ENCODE measurements at places on chromosomes 12 and 14.

DNA sequence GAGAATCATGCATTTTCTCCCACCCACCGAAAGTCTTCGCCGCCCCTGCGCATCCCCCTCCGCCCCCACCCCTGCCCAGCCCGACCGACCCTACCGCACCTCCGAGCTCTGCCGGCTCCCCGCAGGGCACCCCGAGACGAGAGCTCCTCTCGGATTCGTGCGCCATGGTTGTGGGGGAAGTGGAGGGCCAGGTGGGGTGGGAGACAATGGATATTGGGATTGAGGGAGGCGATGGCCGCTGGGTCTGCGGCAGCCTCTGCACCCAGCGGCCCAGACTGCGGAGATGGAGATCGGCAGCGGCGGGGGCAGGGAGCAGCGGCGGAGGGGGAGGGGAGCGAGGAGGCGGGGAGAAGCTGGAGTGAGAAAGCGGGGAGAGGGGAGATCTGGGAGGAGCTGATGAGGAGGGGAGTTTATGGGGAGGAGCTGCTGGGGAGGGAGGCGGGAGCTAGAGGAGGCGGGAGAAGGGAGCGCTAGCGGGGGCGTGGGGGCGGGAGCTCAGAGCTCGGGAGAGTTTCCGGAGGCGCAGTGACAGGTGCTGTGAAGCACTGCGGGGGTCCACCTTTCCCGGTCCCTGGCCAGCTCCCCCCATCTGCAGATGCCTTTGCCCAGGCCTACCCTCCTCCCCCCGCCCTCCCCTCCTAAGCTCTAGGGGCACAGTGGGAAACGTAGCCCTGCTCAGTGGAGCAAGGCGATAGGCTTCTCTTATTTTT, at the start of gene SALL2:
SALL2 (minus strand) TSS at position 385 of the 710 bp plus-strand sequence; CDS start at position 166, 219 bp downstream.
- H3K4me1 ChIP-seq, result no peaks in the 10 kb centered on the region
- peak; percentile 95 for DNase-seq
- H3K4me3 ChIP-seq, result peak within 1 kb of the TSS; percentile 59

DNA sequence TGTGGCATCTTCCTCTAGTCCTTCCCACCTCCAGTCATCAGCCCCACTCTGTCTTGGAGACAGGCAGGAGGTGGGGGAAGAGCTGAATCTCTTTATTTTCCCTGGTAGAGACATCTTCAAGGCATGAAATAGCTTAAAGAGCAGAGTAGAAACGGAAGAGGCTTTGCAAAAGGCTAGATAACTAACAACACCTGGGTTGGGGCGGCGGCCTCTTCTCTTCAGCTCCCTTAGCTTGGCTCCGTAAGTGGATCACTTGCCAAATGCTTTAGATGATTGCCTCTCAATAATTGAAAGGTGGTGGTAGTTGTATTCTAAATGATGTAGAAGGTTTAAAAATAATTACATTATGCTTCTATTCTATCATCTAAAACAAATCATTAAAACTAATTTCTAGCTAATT, 36.1 kb downstream of the SSPN start:
- H3K27ac ChIP-seq, result no peak overlapping the region
- H3K4me3 ChIP-seq, result no peak overlapping the region
- H3K27me3 ChIP-seq, result peaks cover 4% of the 10 kb centered on the region
- H3K4me1 ChIP-seq, result peaks cover 1% of the 10 kb centered on the region

DNA sequence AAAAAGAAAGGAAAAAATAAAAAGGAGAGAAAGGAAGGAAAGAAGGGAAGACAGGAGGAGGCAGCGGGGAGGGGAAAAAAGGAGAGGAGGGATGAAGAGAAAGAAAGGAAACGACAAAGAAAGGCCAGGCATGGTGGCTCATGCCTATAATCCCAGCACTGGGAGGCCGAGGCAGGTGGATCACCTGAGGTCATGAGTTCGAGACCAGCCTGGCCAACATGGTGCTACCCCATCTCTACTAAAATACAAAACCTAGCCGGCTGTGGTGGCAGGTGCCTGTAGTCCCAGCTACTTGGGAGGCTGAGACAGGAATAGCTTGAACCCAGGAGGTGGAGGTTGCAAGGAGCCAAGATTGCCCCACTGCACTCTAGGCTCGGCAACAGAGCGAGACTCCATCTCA, 18.4 kb downstream of the ATXN2 start:
- no peak for DNase-seq
- H3K27me3 ChIP-seq, result no peaks in the 10 kb centered on the region
- H3K4me3 ChIP-seq, result no peak overlapping the region
- H3K27ac ChIP-seq, result no peak overlapping the region

- no peaks in the 10 kb centered on the region for H3K4me1 ChIP-seq
- H3K4me3 ChIP-seq, result no peak overlapping the region
- DNase-seq, result no peak
- no peak overlapping the region for H3K27ac ChIP-seq
- H3K27me3 ChIP-seq, result no peaks in the 10 kb centered on the region
Observed at GRCh38 chr14:81396113-81396512, 4.0 kb downstream of the STON2 start.

DNA sequence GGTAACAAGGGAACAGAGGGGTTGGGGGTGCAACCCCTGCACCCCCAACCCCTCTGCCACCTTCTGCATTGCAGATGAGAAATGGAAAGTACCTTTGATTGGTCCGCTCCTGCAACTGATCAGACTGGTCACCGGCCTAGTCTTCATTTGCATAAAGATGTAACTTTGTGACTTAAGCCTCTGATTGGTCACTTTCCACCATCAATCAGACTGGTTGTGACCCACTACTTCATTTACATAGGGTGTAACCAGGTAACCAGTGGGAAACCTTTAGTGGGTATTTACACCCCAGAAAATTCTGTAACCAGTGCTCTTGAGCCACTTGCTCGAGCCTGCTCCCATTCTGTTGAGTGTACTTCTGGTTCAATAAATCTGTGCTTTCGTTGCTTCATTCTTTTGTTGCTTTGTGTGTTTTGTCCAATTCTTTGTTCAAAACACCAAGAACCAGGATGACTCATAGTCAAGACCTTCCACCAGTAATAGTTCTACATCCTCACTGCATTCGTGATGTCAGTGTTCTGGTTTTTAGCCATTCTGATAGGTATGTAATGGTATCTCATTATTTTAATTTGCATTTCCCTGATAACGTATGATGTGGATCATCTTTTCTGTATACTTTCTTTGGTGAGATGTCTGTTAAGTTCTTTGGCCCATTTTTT, 30.8 kb downstream of the LEMD3 start:
- no peaks in the 10 kb centered on the region for H3K27me3 ChIP-seq
- H3K4me3 ChIP-seq, result no peak overlapping the region
- DNase-seq, result no peak
- H3K36me3 ChIP-seq, result no peaks in the 10 kb centered on the region
- no peak overlapping the region for H3K27ac ChIP-seq
- H3K4me1 ChIP-seq, result no peaks in the 10 kb centered on the region

GRCh38 chr12:24838531-24838950, 110.4 kb downstream of the BCAT1 start:
- no peak overlapping the region for H3K27ac ChIP-seq
- H3K36me3 ChIP-seq, result no peaks in the 10 kb centered on the region
- H3K27me3 ChIP-seq, result no peaks in the 10 kb centered on the region

GRCh38 chr12:40263616-40264409, 39.0 kb downstream of the LRRK2 start:
- no peaks in the 10 kb centered on the region for H3K4me1 ChIP-seq
- no peak overlapping the region for H3K27ac ChIP-seq
- no peaks in the 10 kb centered on the region for H3K27me3 ChIP-seq
- H3K4me3 ChIP-seq, result no peak overlapping the region
- peak; percentile 5 for DNase-seq
- H3K36me3 ChIP-seq, result no peaks in the 10 kb centered on the region

DNA sequence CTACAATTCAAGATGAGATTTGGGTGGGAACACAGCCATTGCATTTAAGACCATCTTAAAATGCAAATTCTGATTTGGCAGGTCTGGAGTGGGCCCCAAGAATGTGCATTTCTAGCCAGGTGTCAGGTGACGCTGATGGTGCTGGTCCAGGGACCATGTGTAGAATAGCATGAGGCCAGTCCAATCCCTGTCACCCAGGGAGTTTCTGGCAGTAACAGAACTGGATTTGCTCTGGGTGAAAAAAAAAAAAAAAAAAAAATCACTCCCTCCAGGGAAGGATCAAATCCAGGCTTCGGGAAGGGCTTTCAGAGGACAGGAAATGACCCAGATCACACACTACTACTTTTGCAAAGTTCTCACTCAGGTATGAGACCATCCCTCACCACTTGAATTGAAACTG, 213.2 kb upstream of the NOS1 start:
- no peaks in the 10 kb centered on the region for H3K27me3 ChIP-seq
- no peak overlapping the region for H3K4me3 ChIP-seq
- no peak for DNase-seq
- no peaks in the 10 kb centered on the region for H3K4me1 ChIP-seq

DNA sequence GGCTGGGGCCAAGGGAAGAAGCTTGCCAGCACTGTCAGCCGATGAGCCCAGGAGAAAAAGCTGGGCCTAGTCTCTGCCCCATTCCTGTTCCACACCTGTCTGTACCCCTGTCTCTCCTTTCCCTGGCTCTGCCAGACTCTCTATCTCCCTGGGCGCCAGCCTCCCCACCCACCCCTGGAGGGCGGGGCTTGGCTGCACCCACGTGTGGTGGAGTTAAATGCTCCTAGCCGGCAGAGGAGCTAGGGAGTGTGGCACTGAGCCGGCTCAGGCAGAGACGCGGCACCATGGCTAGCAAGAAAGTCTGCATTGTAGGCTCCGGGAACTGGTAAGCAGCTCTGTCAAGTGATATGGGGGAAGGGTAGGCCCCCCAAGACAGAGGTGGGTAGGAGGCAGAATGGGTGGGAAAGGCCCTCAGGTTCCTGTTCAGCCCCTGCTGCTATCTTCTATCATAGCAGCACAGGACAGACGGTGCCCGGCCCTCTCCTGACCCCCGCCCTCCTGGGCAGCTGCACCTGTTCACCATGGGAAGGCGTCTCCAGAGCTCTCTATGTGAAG, at the start of gene GPD1:
GPD1 (plus strand) TSS at position 242 of the 555 bp plus-strand sequence; CDS start at position 285, 43 bp downstream.
- H3K27ac ChIP-seq, result peak within 1 kb of the TSS; percentile 20
- peak; percentile 52 for DNase-seq
- peaks cover 8% of the 10 kb centered on the region for H3K36me3 ChIP-seq
- peaks cover 9% of the 10 kb centered on the region for H3K4me1 ChIP-seq
- H3K27me3 ChIP-seq, result no peaks in the 10 kb centered on the region

DNA sequence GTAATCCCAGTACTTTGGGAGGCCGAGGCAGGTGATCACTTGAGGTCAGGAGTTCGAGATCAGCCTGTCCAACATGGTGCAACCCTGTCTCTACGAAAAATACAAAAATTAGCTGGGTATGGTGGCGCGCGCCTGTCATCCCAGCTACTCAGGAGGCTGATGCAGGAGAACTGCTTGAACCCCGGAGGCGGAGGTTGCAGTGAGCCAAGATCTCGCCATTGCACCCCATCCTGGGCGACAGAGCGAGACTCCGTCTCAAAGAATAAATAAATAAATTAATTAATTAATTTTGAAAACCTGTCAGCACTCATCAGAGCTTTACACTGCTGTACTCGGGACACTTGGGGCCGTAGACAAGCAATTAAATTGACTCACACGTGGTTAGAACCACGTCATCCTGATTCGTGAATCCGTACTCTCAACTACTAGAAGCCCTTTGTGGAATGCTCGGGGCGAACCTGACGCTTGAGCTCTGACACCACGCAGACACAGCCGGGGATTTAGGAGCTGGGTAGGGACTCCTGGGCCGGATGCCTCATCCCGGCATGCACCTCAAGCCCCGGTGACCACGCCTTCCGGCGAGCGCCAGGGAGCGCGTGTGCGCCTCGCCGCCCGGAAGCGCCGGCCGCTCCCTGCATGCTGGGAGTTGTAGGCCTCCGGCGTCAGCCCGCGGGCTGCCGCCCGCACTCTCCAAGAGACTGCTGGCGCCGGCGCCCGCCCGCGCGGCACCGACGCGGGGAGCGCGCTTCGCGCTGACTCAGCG, at the start of gene XPOT:
XPOT (plus strand) TSS at position 686 of the 763 bp plus-strand sequence. CDS start 5,644 bp downstream, outside the sequence.
- peak within 1 kb of the TSS; percentile 97 for H3K27ac ChIP-seq
- H3K36me3 ChIP-seq, result no peaks in the 10 kb centered on the region
- peak; percentile 97 for DNase-seq

DNA sequence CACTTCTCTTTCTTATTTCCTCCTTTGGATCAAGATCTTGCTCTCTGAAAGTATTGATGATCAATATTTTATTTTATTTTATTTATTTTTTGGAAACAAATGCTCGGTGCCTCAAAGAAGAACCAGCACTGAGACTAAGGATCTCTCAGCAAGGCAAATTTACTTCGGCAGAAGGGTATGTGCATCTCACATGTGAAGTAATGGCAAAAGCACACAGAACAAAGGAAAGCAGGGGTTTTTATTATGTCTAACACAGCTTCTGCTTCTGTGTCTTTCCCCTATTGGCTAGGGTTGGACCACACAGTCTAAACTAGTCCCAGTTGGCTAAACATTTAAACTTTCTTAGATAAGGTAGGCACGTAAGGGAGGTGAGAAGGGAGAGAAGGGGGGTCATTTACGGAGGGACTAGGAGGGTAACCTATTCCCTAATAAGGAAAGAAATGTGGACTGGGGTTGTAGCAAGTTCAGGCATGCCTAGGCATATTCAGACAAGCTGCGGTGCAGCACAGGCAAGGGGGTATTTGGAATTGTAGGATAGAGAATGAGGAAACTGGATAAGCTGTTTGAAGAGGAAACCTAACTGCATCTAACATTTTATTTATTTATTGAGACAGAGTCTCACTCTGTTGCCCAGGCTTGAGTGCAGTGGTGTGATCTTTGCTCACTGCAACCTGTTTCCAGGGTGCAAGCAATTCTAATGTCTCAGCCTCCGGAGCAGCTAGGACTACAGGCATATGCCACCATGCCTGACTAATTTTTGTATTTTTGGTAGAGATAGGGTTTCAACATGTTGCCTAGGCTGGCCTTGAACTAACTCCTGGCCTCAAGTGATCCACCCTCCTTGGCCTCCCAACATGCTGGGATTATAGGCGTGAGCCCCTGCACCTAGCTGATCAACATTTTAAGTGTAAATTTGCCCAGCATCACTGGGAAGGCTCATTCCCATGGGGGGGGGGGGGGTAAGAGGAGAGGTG, 90.0 kb upstream of the EIF5 start:
- no peak for DNase-seq
- no peak overlapping the region for H3K4me3 ChIP-seq
- H3K36me3 ChIP-seq, result no peaks in the 10 kb centered on the region

- H3K36me3 ChIP-seq, result no peaks in the 10 kb centered on the region
- no peaks in the 10 kb centered on the region for H3K4me1 ChIP-seq
- no peaks in the 10 kb centered on the region for H3K27me3 ChIP-seq
- no peak for DNase-seq
- H3K4me3 ChIP-seq, result no peak overlapping the region
Observed at GRCh38 chr14:39880106-39880695, 448.0 kb upstream of the FBXO33 start.

- no peak overlapping the region for H3K27ac ChIP-seq
- H3K4me3 ChIP-seq, result no peak overlapping the region
- no peaks in the 10 kb centered on the region for H3K36me3 ChIP-seq
- H3K4me1 ChIP-seq, result peaks cover 10% of the 10 kb centered on the region
Observed at GRCh38 chr12:45674181-45674977, 55.1 kb upstream of the ARID2 start.
